ENCODE measurements at places on chromosomes 3 and 15.

DNA sequence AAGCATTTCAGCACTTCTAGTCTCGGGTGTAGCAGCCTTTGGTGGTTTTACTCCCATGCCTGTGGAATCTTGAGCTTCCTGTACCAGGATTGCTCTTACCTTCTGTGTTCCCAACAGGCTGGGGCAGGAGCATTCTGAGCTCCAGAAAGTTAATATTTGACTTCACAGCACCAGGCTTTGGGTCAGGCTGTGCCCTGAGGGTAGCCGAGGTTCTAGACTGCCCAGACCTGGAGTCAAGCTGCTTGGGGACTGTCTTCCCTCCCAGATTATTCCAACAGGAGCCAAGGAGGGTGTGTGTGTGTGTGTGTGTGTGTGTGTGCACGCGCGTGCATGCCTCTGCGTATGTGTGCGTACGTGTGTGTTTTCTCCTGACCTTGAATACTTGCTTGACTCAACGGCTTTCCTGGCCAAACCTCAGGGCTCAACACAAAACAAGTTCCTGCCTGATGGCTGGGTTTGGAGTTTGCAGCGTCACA, 94.8 kb downstream of the FLNB start:
- DNase-seq = peak; percentile 38

- DNase-seq = no peak
These were observed 612.8 kb upstream of the AGTR1 start for GRCh38 chr3:148084931-148085330.

GRCh38 chr15:74036271-74037170, 42.0 kb downstream of the PML start:
- DNase-seq = peak; percentile 46

GRCh38 chr3:99084826-99085225, 183.3 kb upstream of the DCBLD2 start:
- DNase-seq = no peak

- DNase-seq = no peak
These were observed 653.0 kb downstream of the DIPK2A start for GRCh38 chr3:144624656-144625055.

GRCh38 chr15:87492321-87492720, 764.2 kb downstream of the NTRK3 start:
- DNase-seq = no peak

- no peak for DNase-seq
These were observed 191.4 kb downstream of the MEIS2 start for GRCh38 chr15:36908991-36909390.

GRCh38 chr3:33315826-33316225, 38.6 kb downstream of the FBXL2 start:
- no peak for DNase-seq

DNA sequence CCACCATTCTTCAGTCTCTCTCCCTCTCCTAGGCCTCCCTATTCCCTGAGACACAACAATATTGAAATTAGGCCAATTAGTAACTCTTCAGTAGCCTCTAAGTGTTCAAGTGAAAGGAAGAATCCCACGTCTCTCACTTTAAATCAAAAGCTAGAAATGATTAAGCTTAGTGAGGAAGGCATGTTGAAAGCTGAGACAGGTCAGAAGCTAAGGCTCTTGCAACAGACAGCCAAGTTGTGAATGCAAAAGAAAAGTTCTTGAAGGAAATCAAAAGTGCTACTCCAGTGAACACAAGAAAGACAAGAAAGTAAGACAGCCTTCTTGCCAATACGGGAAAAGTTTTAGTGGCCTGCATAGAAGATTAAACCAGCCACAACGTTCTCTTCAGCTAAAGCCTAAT, 41.3 kb downstream of the PPM1L start:
- DNase-seq = no peak

DNA sequence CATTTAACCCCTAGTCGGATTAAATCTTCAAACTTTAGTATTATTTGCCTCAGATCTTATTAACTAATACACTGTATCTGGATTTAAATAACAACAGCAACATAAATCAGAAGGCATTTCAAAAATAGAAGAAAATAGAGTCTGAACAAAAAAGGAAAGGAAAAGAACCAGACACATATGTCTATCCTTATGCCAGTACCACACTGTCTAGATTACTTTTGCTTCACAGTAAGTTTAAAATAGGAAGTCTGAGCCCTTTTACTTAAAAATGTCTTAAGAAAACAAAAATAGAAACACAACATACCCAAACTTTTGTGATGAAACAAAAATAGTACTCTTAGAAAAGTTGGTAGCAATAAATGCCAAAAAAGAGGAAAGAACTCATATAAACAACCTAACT, 1615.8 kb downstream of the SI start:
- no peak for DNase-seq

DNA sequence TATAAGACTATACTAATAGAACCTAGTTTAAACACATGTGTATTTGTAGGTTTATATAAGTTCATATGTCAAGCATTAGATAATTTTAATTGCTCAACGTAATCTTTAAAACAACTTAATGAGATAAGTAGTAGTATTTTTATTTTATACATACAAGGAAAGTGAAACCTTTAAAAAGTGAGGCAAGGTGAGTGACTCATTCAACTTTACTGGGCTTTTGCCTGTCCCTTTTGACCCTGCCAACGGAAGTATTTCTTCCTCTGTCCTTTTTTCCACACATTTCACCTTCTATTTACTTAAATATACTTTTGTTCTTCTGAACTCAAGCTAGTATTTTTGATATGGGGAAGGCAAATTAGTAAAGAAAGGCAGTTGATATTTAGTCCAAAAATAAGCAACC, 78.5 kb downstream of the KBTBD8 start:
- DNase-seq = no peak

- DNase-seq = no peak
These were observed 172.6 kb downstream of the PLCL2 start for GRCh38 chr3:17057321-17057720.

GRCh38 chr3:194474675-194475074, 12.1 kb downstream of the ATP13A3 start:
- DNase-seq = no peak

DNA sequence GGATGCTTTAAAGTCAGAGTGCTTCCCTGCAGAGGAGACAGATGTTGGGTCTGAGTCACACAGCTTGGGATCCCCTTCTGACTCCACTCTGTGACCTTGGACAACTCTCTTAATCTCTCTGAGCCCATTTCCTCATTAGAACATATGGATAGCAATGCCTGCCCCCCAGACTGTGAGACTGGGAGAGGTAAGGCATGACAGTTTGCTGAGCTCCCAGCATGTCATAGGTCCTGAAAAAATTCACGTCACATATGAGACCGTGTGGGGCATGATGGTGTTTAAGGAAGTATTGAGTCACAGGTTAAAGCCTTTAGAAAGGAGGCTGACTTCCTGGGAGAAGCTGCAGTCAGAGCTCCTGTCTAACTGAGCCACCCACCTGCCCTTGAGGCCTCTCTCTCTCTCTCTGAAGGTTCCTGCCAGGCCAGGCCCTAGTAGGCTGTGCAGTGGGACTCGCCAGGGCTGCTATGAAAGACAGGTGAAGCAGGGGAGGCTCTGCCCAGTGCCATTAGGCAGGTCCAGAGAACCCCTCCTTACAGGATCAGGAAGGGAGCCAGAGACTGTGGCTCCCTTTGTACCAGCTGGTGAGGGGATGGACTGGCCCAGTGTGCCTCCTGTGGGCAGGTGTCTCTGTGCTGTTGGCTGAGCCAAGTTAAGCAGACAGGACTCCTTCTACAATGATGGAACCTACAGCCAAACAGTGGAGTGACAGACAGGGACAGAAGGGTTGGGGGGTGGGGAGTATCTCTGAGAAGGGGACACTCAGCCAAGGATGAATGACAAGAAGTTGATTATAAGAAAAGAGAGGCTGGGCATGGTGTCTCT, 19.5 kb upstream of the DOCK3 start:
- DNase-seq = no peak

DNA sequence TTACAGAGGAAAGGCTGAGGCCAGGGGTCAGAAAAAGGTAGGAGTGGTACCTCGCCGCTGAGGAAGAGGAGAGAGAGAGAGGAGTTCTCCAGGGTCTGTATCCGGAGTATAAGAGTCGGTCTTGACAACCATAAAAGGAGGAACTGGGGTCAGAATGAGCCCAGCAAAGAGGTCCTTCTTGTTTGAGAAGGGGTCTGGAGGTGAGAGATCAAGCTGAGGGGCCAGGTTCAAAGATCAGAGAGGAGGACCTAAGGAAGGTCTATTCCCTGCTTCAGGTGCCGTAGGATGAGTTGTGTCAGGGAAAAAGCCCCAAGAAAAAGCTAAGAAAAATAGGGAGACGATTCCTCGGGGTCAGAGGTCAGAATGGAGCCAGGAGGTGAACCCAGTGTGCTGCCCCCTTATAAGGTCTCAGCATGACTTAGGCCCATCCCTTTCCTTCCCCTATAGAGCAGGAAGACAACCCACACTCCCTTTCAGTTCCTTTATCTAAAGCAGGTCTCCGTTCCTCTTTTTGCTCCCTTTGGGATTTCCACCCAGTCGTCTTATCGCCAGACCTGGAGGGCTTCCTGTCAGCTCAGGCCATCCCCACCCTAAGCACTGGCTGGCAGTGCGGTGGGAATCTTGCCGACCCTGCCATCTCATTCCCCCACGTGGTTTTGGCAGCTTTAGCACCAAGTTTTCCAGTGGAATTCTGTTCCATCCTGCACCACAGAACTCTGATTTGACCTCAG, 651 bp downstream of the MTMR14 start:
- DNase-seq = no peak

GRCh38 chr3:45906681-45907407, 20.5 kb downstream of the CCR9 start:
- peak; percentile 44 for DNase-seq

DNA sequence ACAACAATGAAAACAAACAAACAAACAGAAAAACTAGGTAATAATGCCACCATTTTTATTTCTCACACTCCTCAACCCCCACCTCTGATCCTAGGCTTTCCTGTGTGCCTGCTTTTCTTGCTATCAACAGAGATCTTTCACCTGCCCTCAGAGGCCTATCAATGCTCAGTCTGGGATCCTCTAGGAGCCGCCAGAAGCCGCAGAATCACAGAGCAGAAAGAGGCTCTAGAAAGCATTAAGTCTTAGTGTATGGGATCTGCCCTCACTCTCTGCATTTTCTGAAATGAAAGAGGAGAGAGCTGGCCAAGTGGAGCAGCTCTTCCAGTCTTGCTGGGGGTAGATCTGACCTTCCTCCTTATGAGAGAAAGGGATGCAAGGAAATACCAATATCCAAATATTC, 306.8 kb downstream of the TUSC7 start:
- DNase-seq = no peak

GRCh38 chr3:182910936-182911781, 69.2 kb downstream of the DCUN1D1 start:
- DNase-seq = no peak

DNA sequence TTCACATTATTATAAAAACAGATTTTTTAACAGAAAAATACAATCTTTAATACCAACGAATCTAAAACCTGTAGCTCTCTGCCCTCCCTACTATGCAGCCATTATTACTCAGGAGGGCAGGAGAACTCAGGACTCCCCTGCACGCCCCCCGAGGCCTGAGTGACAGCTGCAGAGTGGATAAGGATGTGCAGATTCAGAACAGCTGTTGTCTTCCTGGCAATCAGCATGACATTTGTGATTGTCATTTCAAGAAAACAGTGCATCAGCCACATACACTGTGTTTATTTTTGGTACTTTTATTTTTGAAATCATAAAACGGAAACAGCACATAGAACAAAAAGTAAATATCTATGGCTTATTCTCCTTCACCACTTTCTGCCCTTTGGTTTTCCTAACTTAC, 450.8 kb downstream of the OCA2 start:
- no peak for DNase-seq

DNA sequence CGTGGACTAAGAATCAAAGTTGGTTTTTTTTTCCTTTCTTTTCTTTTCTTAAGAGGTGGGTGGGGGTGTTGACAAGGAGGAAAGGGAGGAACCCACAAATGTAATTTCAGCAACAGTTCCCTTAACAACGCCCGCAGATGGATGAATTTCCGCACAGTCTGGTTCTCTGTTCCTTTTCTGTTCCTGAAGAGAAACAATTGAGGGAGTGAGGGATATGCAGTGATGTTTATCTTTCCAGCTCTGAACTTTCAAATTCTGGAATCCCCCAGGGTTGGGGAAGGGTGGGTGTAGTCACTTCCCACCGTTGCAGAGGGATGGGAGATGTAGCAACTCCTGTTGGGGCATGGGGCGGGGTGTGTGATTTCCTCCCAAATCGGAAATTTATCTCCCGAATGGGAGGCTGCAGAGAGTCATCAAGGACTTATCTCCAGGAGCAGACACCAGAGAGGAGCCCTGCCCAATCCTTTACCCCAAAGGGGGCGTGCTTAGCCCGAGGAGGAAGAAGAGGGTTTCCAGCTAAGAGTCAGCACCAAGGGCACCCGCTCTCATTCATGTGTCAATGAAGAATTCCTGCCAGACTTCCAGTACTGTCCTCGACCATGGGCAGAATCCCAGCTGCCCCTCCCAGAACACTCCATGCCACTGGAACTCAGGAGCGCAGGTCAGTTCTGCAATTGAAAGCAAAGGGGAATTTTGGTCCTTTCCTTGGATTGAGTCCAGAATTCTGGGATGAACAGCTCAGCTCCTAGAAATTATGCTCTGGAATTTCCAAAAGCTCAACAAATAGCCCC, 35.0 kb upstream of the CFAP161 start:
- DNase-seq = no peak

GRCh38 chr3:5298453-5298852, 110.9 kb downstream of the EDEM1 start:
- DNase-seq = no peak

DNA sequence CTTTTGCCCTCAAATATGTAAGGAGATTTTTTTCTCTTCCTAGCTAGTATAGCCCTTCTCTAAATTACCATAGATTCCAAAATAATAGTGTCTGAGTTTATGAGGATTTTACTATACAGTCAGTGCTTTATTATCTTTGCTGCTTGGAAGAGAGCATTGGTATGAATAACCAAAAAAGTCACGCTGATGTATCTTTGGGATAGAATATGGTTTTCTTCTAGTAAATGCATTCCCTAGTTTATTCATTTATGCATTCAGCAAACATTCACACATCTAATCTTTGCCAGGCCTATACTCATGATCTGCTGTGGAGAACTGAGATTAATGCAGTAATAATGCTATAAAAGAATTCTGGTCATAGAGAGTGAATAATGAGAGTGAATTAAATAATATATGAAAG, 225.3 kb upstream of the GOLGA6L4 start:
- no peak for DNase-seq

- no peak for DNase-seq
These were observed 609 bp downstream of the GOLGA8A start for GRCh38 chr15:34436956-34437442.

DNA sequence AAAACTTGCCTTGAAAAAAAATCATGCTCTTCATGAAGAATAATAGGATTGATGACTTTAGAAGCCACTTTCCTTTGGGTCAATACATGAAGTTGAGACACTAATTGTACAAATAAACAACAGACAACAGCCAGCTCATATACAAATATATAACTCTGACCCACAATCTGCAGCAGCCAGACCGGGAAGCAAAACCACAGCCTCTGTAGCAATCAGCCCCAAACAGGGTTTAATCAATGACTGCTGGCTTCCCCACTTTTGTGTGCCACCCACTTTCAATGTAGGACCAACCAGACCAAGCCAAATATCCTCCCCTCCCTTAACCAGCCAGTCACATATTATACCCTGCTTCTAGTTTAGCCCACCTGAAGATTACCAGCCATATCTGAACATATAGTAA, 39.0 kb downstream of the IFT57 start:
- no peak for DNase-seq
